Stimulated activated CD4-positive, alpha-beta T cell treated with anti-CD3 and anti-CD28 coated beads, TNF-alpha, amount 100 ng/mL, for 24 hours (primary cell): ENCODE measurements at places on chromosomes 4 and X.

- no peak for DNase-seq
These were observed 501.6 kb upstream of the SMIM31 start for GRCh38 chr4:164252286-164252685.

GRCh38 chr4:147683188-147683591 is 773 bp downstream of the PRMT9 start:
- DNase-seq, result no peak

DNA sequence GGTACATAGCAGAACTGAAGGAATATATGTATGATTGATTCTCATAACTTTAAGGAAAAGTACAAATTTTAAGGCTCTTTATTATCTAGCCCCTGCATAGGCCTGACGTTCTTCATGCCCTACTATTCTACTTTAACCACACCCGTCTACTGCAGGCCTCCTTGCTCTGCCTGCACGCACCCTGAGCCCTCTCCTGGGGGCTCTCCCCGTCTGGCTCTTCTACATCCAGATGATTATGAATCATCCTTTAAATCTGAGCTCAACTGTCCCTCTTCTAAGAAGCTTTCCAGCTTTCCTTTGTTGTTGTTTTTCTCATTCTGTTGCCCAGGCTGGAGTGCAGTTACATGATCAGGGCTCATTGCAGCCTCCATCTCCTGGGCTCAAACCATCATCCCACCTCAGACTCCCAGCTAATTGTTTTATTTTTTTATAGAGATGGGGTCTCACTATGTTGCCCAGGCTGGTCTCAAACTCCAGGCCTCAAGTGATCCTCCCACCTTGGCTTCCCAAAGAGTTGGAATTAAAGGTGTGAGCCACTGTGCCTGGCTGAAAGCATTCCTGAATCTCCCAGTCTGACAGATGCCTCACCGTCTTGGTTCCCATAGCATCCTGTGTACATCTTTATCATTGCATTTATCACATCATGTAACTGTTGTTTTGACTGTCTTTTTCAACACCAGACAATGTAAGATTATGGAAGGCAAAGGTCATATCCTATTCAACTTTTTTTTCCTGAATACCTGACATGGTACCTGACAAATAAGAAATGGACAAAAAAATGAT is 89.2 kb downstream of the WDFY3 start:
- DNase-seq, result no peak

DNA sequence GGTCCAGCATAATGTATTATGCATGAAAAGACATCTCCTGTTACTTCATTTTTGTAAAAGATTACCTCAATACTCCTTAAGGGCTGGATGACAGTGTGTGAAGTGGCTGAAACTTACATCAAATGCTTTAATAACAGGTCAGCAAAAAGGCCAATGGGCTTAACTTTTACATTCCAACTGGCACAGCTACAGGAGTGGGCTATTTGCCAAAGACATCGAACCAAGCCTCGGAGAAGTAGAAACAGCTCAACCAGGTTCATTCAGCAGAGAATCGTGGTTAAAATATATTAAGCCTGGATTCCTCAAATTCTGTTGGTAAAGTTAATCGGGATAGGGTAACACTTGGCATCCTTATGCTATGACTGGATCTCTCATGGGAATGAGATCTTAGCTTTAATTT is 639.7 kb downstream of the TRIML1 start:
- DNase-seq, result no peak

DNA sequence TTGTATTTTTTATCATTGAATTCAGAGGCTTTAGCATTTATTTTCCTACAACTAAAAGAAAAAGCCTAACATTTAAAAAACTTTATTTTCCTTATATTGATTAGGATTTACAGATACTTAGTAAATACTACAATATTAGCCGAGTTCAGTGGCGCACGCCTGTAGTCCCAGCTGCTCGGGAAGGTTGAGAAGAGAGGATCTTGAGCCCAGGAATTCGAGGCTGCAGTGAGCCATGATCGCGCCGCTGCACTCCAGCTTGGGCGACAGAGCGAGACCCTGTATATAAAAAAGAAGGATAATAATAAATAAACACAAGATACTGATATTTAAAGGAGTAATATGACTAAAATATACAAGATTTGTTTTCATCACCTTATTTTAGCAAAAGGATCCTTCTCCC is 681 bp upstream of the UPF3B start:
- no peak for DNase-seq

GRCh38 chr4:147019091-147019490 is 73.4 kb upstream of the TTC29 start:
- DNase-seq, result peak; percentile 5

GRCh38 chr4:142383800-142384470 is 462.2 kb downstream of the INPP4B start:
- no peak for DNase-seq

- no peak for DNase-seq
These were observed 60.4 kb upstream of the MAGEA4 start for GRCh38 chrX:151852294-151852693.

DNA sequence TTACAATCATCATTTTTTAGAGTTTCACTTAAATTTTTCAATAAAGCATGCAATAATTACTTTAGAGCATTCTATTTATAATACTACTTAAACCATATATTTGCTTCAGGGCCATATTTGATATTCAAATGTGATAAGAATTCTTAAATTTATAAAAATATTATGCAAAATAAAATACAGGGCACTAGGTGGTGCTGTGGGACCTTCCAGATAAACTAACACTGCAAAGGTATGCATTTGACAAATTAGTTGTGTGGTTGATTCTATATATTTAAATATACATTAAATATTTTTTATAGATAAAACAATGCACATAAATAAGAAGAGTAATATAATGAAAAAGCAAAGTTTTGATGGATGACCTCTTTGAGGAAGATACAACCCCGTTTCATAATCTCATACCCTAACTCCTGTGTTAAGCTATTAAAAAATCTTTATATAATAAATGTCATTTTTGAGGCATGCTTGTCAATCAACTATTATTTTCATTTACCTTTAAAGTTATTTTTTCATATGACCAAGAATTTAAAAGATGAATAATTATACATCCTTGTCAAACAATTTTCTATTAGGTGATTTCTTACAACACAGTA is 128.4 kb downstream of the REELD1 start:
- DNase-seq, result no peak

GRCh38 chr4:181957088-181957487 is 286.1 kb upstream of the TENM3 start:
- DNase-seq, result no peak

DNA sequence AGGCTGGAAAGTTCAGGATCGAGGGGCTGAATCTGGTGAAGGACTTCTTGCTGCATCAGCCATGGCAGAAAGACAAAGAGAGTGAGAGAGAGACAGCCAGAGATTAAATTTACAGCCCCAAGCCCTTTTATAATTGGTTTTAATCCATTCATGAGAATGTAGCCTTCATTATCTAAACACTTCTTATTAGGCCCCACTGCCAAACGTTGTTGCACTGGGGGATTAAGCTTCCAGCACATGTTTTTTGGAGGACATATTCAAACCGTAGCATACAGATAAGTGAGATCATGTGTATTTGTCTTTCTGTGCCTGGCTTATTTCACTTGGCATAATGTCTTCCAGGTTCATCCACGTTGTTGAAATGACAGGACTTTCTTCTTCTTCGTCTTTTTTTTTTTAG is 524.7 kb downstream of the SPRY1 start:
- DNase-seq, result no peak

- DNase-seq, result no peak
These were observed 78.6 kb upstream of the STS start for GRCh38 chrX:7068939-7069367.

DNA sequence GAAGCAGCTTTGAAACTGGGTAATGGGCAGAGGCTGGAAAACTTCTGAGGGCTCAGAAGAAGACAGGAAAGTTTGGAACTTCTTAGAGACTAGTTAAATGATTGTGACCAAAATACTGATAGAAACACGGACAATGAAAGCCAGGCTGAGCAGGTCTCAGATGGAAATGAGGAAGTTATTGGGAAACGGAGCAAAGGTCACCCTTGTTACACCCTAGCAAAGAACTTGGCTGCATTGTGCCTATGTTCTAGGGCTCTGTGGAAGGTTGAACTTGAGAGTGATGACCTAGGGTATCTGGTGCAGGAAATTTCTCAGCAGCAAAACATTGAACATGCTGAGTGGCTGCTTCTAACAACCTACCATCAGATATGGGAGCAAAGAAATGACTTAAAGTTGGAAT is 50.8 kb upstream of the FBXW7 start:
- no peak for DNase-seq

- DNase-seq, result no peak
These were observed 12.9 kb downstream of the DCK start for GRCh38 chr4:71006203-71006907.

- no peak for DNase-seq
These were observed 872.8 kb downstream of the C4orf33 start for GRCh38 chr4:129968778-129969177.

DNA sequence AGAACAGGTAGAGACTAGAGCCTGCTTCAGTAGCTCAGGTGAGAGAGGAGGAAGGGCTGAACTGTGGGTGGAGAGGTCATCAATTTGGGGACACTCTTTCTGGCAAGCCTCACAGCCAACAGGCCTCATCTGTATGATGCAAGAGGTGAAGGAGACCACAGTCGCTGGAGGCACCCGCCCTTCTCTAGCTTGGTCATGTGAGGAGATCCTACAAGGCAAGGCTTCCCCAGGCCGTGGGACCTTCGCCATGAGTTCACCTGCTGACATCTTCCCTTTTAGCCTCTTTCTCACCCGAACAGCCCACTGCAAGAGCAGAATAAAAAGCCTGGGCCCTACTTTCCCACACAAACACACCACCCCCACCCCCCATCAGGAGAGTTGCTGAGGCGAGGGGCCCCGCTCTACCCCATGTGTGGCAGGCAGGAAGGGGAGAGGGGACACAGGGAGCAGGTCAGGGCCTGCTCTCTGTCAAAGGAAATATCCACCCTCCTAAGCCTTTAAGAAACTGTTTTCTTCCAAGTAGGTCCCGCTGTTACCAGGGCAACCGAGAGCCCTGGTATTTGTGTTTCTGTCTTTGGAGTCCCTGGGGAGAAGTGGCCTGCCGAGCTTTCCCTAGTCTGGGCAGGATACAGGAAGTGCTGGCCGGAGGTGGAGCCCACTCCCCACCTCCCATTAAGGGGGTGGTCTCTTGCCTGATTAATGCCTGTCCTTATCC is 8.1 kb downstream of the RTL5 start:
- no peak for DNase-seq

GRCh38 chrX:10041383-10041782 is 74.2 kb downstream of the CLDN34 start:
- DNase-seq, result no peak

DNA sequence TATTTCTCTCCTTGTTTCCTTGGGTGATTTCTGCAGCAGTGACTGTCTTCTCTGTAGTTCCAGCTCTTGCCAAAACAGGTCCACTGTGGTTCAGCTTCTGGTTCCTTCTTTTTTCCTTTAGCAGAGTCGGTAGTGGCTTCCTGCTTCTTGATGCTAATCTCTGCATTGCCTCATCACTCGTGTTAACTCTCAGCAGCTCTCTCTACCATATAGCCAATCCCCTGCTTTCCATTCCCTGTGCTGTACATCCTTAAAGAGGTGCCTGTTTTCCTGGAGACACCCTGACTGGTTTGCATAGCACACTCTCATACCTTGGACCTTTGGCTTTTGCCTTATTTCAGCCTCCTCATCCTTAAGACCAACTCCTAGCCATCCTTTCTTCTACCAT is 191.2 kb upstream of the LNX1 start:
- no peak for DNase-seq

DNA sequence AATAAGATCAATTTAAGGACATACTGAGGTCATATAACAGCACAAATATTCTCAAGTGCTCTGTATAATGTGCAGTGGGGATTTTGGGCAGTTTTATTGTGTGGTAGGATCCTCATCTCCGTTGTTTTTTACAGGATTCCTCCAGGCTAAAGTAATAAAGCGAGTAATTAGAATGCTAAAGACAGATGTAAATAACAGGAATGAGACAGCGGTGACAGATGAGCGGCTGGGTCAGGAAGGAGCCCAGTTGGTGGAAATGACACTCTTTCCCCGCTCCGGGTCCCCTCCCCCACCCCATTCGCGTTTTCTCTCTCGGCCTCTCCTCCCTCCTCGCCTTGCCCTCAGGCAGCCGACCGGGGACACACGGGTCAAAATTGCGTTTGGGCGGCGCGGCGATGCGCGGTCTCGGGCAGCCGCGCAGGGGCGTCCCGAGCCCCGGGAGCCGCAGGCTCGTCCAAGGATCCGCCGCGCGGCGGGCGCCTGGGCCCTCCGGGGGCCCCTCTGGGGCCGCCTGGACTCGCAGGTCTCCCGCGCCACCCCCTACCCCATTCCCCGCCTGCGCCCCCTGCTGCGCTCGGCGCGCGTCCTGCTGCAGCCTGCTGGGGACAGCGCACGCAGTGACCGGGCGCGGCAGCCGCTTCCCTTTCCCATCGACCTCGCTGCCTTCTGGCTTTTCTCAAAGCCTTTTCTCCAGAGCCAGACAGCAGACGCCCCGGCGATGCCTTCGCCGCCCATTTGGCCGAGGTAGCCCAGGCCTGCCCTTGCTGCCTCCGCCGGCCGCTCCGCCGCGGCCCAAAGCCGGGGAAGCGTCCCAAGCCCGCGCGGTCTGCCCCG is 16.2 kb downstream of the POU4F2 start:
- DNase-seq, result no peak

GRCh38 chrX:38214551-38215531 is 5.8 kb downstream of the SRPX start:
- no peak for DNase-seq

GRCh38 chr4:111283066-111283677 is 660.3 kb upstream of the PITX2 start:
- DNase-seq, result no peak

DNA sequence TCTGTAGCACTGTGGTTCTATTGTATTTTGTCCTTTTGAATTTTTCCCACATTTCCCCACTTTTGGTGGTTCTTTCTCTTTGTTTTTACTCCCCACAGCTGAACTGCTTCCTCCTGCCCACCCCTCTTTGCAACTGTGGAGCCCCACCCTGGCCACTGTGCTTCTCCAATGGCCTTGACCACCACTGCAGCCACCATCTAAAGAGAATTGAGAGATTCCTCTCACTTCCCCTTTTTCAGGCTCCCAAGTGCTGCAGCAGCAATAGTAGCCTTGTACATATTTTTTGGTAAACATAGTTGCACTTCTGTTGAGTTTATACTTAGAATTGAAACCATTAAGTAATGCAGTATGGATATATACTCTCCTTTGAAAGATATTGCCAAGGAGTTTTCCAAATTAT is 51.3 kb upstream of the FRMPD3 start:
- no peak for DNase-seq

GRCh38 chrX:120647127-120647526 is 17.3 kb upstream of the C1GALT1C1 start:
- no peak for DNase-seq

DNA sequence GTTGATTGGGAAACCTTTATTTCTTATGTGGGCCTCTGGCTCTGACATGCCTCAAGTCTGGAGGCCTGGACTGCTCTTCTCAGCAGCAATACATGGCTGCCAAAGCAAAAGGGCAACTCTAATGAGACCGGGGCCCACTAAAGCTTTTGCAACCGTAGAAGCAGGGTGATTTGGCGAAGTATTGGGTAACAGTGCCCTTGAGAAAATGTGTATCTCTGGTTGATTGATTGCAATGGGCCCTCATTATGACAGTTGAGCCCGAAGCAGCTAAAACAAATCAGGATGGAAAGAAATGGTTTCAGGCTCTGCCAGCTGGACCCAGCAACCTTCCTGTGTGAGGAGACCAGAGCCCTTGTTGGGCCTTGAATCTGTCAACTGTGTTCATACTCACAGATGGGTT is 73.4 kb downstream of the CLCN4 start:
- DNase-seq, result no peak
